ENCODE measurements at places on chromosomes 11 and 22.
A peak's percentile ranks its signal among the peaks of the same experiment; 100 is the strongest.

DNA sequence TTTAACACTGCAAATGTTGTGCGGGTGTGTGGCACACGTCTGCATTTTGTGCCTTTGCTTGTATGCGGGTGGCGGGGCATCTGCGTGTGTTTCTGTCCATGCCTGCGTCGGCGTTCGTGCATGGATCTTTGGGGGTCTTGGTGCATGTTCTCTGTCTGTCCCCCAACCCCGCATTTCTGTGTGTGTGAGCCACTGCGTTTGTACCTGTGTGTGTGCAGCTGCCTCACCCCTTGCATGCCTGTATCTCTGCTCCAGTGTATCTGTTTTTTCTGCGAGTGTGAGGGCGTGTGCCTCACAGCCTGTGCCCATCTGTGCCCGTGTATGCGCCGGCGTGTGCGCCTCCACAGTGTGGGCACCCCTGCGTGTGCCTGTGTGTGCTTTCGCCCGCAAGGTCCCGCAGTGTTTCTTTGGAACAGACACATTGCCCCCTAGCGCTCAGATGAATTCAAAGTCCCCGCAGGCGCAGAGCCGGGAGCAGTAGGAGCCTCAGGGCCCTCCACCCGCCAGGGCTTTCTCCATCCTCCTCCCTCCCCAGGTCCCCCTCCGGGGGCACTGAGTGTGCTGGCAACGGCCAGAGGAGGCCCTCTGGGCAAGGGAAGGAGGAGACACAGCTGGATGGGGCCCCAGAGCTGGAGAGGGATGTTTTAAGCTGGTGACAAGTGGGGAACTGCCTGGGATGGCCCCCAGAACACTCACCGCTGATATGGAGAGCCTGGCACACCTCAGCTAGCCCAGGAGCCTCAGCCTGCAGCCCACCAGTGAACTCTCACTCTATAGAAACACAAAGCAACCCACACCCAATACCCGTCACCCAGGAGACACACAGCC lies 3.1 kb upstream of the MN1 start:
- peak; percentile 16 for DNase-seq

DNA sequence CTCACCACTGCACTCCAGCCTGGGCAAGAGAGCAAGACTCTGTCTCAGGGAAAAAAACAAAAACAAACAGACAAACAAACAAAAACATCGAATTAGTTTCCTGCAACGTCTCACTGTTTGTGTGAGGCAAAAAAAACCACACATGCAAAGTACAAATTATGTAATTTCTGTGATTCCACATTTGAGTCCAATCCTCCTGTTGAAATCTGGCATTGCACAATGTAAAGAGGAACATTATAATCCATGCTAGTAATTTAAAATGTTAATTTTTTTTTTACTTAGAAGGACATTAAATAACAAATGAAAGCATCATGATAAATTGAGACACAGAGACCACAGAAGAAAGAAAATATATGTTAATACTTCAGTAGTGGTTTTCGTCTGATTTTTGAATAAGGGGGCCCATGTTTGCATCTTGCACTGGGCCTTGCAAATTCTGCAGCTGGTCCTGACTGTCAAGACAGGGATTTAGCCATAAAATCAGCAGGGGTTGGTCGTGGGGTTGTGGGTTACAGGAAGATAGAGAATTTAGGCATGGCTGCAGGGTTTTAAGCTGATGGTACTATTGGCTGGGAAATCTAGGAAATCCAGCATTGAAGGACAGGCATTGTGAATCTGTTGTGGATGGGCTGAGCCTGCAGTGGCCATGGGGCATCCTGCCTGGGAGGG lies 102.6 kb upstream of the ALDH3B2 start:
- DNase-seq, result no peak

DNA sequence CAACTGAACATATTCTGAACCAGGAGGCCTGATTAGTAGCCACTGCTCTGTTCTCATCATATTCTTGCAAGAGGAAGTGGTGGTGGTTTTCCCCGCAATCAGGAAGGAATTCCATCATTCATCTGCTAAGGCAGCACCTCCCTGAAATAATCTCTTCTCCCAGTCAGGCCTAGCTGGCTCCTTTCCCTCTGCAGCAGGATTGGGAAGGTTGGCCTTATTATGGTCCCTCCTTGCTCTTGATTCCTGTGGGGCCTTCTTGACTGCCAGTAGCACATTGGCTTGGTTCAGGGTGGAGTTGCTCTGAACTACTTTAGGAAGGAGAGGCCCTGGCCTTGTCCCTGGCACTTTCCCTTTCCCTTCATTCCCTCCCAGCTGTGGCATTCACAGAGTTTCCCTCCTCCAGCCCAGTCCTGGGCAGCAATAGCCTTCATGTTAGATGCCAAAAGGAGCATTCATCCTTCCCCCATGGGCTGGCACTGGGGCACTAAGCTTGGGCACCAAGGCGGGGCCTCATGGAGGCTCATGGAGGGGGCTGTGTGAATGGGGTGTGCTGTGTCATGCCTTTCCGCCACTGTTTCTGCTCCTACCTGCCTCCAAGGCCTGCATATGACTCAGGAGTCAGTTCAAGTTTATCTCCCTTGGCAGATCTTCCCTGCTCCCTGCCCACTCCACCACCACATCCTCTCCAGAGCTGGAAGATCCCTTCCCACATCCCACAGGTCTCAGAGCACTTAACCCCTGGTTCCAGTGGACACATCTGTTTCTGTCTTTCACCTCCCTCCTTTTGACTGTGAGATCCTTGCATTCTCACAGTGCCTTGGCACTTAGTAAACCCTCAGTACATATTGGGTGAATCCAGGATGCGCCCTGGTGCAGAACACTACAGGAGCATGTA lies 27.6 kb upstream of the CD44 start:
- DNase-seq, result peak; percentile 11

DNA sequence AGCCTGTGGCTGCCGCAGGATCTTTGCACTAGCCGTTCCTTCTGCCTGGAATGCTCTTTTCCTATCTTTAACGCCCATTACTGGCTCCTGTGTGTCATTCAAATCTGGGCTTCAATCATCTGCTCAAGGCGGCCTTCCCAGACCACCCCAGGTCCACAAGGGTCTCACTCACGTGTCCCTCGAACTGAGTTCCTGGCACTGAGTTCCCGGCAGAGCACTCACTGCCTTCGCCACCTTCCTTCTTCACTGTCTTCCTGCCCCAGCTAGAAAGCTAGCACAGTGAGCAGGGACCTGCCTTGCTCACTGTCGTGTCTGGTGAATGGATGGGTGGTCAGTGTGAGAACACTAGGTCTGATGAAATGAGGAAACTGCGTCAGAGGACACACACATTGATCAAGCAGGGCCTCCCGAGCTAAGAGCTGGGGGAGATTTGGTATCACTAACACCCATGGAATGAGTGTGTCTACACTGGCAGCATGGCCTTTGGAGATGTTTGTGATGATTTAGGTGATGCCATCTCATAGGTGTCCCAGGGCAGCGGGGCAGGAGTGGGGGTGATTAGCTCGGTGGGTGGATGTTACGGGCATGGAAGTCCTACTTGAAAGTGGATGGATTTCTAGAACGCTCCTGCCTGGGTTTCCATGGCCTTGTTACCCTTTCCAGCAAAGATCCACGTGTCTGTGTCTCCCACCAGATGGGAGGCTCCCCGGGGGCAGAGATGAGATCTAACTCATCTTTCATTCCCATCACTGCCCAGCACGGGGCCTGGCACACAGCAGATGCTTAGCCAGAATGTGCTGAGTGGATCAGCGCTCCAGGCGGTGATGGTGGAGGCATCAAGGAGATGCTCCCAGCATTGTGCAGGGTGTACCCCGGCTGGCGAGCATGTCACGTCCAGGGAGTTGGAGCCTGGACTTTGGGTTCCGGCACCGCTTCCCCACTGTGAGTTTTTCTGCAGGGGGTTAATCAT lies 64.5 kb downstream of the SHISAL1 start:
- no peak for DNase-seq

DNA sequence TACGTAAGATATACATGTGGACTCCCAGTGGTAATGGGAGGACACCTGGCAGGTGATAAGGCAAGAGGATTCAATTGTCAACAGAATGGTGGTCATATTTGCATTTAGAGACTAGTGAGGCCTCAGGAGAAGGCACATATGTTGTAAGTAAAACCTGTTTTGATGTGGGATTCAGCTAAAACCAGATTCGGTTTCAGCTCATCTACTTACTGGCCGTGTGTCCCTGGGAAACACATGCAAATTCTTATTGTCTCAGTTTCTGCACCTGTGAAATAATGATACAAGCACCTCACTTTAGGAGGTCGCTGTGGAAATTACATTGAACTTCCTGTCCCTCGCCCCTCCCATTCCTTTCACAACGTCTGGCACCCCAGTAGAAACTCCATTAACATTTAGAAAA lies 78.9 kb upstream of the FIBIN start:
- no peak for DNase-seq

GRCh38 chr11:91248199-91248807 lies 976.3 kb upstream of the FAT3 start:
- no peak for DNase-seq

DNA sequence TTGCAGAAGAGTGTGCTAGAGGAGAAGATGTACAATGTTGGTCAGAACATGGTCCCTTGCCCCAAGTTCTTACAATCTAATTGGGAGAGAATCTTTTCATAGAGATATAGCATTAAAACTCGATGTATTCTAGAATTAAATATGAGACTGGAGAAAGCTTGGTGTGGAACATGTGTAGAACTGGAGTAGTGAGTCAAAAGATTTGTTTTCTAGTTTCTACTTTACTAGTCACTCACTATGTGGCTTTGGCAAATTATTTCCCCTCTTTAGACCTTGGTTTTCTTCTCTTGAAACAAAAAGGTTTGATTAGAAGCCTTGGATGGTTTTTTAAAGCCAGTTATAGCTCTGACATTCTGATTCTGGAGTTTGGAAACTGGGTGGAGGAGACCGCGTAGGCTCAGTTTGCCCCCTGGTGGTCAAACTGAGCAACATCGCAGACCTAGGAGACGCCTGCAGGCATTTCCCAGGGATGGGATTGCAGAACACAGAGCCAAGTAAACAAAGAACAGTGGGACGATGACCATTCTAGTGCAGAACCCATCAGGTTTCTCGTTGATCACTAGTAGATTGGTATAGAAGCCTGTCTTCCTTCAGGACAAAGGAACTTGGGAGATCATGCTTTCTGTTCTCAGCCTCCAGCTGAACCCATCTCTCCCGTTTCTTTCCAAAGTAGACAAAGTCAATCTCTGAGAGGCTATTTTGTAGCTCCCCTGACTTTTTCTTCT lies 8.5 kb upstream of the CHRDL2 start:
- peak; percentile 80 for DNase-seq

DNA sequence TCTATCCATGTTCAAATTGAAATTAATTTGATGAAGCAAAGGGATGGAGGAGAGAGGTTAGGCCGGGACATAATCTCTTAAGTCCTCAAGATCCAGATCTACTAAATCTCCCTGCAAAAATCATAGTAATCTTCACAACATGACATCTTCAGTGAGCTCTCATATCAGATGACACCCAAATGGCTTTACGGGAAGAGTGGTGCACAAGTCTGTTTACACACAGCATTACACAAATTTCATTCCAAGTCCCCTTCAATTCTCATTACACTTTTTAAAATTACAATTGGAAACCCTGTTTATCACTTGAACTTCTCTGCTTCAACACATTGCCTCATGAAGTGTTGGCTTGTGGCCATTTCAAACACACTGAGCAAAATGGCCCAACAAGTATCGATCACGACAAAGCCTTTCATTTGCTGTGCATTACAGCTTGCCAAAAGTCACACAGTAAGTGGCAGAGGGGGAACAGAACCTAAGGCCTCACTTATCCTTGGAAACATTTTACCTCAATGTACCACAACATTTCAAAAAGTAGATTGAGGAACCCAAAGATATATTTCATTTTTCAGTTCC lies 17.9 kb upstream of the TPH1 start:
- no peak for DNase-seq
